ENCODE measurements at places on chromosomes 12 and 14. TPM values are rescaled to one million over a fixed set of nuclear protein-coding genes. Genes with fewer than 3 reads are reported as not detected.
A peak's percentile ranks its signal among the peaks of the same experiment; 100 is the strongest.

The SLC2A13 gene
- 13.0 TPM for total RNA-seq

The KIF26A gene
- total RNA-seq: 6.8 TPM

The PDE3A gene
- total RNA-seq: 132 TPM

DNA sequence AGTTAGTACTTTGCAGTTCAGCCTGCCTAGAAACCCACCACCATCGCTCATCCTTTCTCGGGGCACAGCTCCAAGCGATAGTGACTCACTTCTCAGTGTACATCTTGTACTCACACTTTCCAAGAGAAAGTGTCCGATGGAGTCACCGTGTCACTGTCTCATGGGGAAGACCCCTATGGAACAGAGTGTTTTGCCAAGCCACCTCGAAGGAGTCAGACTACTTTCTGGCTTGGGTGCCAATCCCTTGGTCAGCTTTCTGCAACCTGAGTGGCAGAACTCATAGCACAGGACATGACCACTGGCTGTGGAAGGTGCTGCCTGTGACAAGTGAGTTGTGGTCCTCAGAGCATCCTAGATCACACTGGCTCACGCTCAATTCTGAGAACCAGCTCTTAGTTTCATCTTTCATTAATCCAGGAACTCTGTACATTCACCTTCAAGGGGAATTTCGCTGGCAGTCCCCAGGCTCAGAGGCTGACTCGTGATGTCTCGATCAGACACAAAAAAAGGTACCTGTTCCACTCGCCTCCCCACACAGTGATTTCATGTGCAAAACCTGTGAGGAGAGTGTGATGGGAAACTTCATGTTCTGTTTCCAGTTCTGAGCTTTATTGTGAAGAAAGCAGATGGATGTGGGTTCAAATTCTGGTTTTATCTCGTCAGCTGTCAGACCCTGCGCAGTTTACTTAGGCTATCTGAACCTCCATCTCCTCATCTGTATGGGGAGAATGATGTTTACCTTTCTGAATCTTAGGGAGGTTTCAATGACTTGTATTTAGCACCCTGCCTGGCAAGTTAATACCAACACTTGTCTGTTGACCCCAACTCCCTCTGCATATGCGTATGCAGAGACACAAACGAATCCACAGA lies 127.3 kb upstream of the CCND2 start:
- DNase-seq: no peak

DNA sequence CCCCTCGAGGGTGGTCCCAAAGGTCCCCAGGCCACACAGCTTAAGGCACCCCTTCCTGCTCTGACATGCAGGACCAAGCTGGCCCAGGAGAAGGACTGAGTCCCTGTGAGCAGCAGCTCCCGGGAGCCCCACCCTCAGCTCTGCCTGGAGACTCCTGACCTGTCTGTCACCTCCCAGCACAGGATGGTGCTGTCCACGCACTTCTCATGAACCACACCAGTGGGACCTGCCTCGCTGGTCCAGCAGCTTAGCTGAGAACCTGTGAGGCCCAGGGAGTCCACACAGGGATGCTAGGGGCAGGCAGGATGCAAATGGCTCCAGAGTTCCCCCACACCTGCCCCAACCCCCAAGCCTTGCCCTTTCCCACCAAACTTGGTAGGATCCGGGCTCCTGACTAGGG lies 27.7 kb downstream of the CCDC85C start:
- DNase-seq: no peak

DNA sequence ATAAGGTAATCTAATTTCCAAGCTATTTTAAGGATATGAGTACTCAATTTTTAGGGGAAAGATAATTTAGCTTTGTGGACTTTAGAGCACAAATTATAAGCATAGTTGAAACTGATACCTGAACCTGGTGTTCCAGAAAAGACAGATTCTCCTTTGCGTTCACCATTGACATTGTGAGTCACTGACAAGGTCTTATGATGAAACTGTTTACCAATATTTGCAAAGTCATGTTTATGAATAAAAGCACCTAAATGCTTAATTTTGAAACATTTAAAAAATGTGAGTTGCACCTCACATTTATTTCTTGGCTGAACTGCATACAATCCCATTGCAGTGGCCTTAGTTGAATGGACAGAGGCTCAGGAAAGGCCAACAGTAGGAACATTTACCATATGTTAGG lies 3.9 kb downstream of the BCAT1 start:
- DNase-seq: no peak

GRCh38 chr14:72962829-72963312 lies 36.6 kb downstream of the DCAF4 start:
- DNase-seq: no peak

GRCh38 chr14:23056956-23057756 lies at the start of gene CDH24:
CDH24 (minus strand) TSS chr14:23057520; CDS start chr14:23055733, 1,787 bp downstream.
- DNase-seq: peak; percentile 83

Measured in cardiac septum (tissue), 1 donor.